Liver (tissue), 10 donors: ENCODE measurements at places on chromosomes 3 and 15. TPM values are rescaled to one million over a fixed set of nuclear protein-coding genes. Genes with fewer than 3 reads are reported as not detected.
A peak's percentile ranks its signal among the peaks of the same experiment; 100 is the strongest.

The CMC1 gene
- 4.2 TPM for total RNA-seq

DNA sequence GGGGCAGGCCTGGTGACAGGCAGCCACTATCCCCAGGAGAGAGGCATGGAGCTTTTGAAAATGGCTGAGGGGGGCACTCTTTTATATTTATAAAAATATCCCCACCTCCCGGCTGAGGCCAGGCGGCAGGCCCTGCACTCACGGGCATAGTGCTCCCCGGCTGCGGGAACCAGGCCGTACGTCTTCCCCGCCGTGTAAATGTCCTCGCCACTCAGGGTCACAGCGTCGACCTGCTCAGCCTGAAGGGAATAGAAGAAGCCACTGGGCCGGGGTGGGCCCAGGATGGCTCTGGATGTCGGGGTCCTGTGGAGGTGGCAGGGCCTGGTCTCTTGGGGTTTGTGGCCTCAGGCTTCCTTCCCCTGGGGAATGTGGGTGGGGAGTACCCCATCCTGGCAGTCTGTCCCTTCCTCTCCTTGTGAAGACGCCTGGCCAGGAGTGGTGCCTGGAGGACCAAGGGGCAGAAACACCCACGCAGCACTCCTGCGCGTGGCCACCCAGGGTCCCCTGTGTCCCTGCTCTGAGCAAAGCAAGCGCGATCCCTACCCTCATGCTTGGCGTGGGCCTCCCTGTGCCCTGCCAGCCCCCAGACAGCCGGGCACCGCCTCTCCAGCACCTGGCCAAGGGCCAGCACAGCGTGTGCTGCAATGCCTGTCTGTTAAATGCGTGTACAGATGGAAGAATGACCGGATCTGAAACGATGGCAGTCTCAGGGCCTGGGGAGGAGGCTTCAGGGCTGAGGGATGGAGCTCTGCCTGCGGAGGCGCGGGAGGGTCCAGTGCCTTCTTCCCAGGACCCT is 18.9 kb downstream of the MELTF start:
- no peak overlapping the region for H3K27ac ChIP-seq
- H3K4me3 ChIP-seq = no peak overlapping the region
- no peaks in the 10 kb centered on the region for H3K4me1 ChIP-seq
- no peaks in the 10 kb centered on the region for H3K36me3 ChIP-seq
- DNase-seq = no peak

DNA sequence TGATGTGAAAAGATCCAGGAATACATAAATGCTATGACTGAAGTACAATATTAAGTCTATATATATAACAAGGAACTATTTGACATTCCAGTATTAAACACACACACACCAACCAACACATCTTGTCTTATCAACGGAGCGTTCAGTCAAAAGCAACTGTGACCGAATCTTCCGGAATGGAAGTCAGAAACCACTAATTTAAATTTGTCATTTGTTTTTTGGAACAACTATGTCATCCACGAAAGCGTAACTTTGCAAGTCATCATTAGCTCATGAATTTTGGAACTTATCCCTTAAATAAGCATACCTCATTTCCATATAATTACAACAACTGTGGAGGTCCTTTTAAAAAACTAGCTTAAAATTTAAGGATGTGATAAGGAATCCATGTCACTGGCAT is 5.0 kb downstream of the ZNF385D start:
- H3K27me3 ChIP-seq = peaks cover 3% of the 10 kb centered on the region
- no peak for DNase-seq
- no peaks in the 10 kb centered on the region for H3K36me3 ChIP-seq
- H3K4me3 ChIP-seq = no peak overlapping the region

DNA sequence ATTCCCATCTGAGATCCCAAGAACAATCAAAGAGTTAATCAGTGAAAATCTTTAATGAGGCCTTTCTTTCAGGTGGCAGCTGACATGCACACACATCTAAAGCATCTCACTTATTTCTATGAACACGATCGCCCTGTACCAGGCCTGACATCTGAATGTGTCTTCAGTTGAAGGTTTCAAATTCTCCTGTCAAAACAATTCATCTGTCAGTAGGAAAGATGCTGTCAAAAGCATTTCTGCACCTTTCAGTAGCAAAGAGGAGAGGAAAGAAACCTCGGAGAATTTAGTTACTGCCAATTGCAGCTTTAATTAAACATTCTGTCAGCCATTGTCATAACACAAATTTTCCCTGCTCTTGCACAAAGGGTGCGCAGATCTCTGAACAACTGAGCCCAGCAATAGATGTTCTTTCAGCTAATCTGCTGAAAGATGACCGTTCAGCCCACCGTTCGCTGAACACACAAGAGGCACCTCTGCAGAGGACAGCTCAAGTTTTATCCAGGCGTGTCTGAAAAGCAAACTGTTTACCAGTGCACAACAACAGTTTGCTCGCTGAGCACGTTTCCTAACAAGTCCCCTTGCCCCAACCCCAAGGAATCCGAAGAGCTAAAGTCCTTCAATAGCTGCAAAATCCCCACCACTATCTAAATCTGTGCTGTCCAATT is 34.1 kb downstream of the LRIG1 start:
- H3K27ac ChIP-seq = no peak overlapping the region
- H3K27me3 ChIP-seq = no peaks in the 10 kb centered on the region
- H3K4me1 ChIP-seq = peaks cover 4% of the 10 kb centered on the region
- no peak for DNase-seq

The ERC2 gene
- 0.14 TPM for total RNA-seq

DNA sequence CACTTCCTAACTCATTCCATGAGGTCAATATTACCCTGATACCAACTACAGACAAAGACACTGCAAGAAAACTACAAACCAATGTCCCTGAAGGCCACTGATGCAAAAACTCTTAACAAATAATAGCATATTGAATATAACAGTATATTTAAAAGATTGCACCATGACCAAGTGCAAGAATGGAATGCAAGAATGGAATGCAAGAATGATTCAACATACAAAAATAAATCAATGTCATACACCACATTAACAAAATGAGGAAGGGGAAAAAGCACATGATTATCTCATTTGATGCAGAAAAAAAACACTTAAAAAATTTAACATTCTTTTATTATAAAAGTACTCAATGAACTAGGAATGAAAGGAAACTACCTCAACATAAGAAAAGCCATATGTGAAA is 463.1 kb upstream of the NECTIN3 start:
- no peaks in the 10 kb centered on the region for H3K27me3 ChIP-seq
- H3K4me1 ChIP-seq = peaks cover 4% of the 10 kb centered on the region
- H3K36me3 ChIP-seq = no peaks in the 10 kb centered on the region
- no peak overlapping the region for H3K27ac ChIP-seq
- no peak for DNase-seq

DNA sequence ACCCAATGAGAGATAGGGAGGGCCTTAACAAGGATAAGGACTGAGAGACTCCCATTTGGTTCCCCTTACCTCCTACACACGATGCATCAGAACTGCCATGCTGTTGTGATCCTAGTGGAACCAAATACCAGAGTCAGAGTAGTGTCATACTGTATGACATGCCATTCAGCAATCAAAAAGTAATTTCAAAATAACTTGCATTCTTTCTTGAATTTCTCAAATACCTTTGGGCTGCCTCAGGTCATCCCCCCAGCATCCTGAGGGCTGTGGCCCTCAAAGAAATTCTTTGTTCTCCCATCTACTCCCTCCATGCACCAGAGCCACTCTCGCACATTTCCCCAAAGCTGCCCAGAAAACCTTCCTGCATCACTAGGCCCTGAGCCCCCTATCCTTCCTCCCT is 68.9 kb upstream of the PPP2R3A start:
- H3K4me1 ChIP-seq = no peaks in the 10 kb centered on the region
- no peaks in the 10 kb centered on the region for H3K36me3 ChIP-seq
- no peaks in the 10 kb centered on the region for H3K27me3 ChIP-seq
- H3K27ac ChIP-seq = no peak overlapping the region

GRCh38 chr3:107604057-107604822 is 81.5 kb downstream of the BBX start:
- H3K4me3 ChIP-seq = no peak overlapping the region
- no peaks in the 10 kb centered on the region for H3K4me1 ChIP-seq
- no peaks in the 10 kb centered on the region for H3K27me3 ChIP-seq
- no peak for DNase-seq
- no peak overlapping the region for H3K27ac ChIP-seq

The SV2B gene
- total RNA-seq = 0.08 TPM

The TRIM42 gene
- total RNA-seq = not detected

- H3K4me3 ChIP-seq = peak within 1 kb of the TSS; percentile 82
- no peak within 1 kb of the TSS for H3K27ac ChIP-seq
- peak; percentile 50 for DNase-seq
- no peaks in the 10 kb centered on the region for H3K36me3 ChIP-seq
- H3K4me1 ChIP-seq = peaks cover 12% of the 10 kb centered on the region
Observed at GRCh38 chr3:72887705-72888545, at the start of gene GXYLT2. Gene GXYLT2 (plus strand): TSS chr3:72888046. CDS start chr3:72888234, 188 bp downstream.

GRCh38 chr3:73074781-73075180 is 13.3 kb downstream of the EBLN2 start:
- no peaks in the 10 kb centered on the region for H3K4me1 ChIP-seq
- no peak overlapping the region for H3K4me3 ChIP-seq
- H3K27ac ChIP-seq = no peak overlapping the region
- DNase-seq = no peak

The GPR149 gene
- not detected for total RNA-seq

- H3K4me1 ChIP-seq = peaks cover 11% of the 10 kb centered on the region
- H3K27me3 ChIP-seq = no peaks in the 10 kb centered on the region
- DNase-seq = no peak
- H3K36me3 ChIP-seq = peaks cover 5% of the 10 kb centered on the region
- peak overlapping the region; percentile 64 for H3K27ac ChIP-seq
- no peak overlapping the region for H3K4me3 ChIP-seq
Observed at GRCh38 chr3:149575213-149575960, 82.4 kb downstream of the WWTR1 start.

- H3K27ac ChIP-seq = no peak overlapping the region
- no peaks in the 10 kb centered on the region for H3K36me3 ChIP-seq
- DNase-seq = no peak
- H3K4me1 ChIP-seq = no peaks in the 10 kb centered on the region
Observed at GRCh38 chr3:144879701-144880100, 908.1 kb downstream of the DIPK2A start.

GRCh38 chr3:152843955-152844354 is 9.0 kb downstream of the P2RY1 start:
- DNase-seq = no peak
- H3K4me1 ChIP-seq = no peaks in the 10 kb centered on the region
- H3K27me3 ChIP-seq = no peaks in the 10 kb centered on the region
- H3K4me3 ChIP-seq = no peak overlapping the region
- no peak overlapping the region for H3K27ac ChIP-seq

DNA sequence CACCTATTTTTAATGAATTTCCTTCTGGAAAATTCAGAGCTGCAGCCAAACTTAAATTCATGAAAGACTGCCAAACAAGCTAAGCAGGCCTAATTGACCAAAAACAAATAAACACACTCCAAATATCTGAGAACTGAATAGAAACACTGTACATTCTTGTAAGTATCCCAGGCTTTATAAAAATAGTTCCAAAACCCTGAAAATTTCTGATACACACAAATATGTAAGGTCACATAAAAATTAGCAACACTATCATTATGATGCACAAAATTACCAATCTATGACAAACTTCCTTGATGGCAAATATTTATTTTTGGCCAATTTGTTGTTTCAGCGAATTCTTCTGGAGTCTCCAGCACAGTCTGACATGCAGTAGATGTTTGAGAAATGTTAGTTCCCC is 117.9 kb upstream of the UBE2E2 start:
- H3K4me1 ChIP-seq = no peaks in the 10 kb centered on the region
- H3K27me3 ChIP-seq = no peaks in the 10 kb centered on the region

The ITGB5 gene
- 43.0 TPM for total RNA-seq

The CEP70 gene
- total RNA-seq = 8.0 TPM

DNA sequence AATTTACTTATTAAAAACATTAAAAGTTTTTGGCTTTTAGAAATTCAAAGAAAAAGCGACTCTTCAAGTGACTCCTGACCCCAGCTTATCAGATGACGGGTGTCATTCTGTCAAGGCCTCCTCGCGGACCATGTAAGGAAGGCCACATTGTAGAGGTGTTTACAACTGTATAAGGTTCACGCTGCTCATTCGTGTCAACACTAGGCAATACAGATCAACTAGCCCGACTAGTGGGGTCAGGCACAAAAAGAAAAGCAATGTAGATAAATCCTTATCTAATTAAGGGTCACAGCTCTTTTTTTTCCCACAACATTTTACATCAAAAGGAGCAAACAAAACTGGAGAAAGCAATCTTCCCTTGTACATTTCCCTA is 207.5 kb upstream of the NR2F2 start:
- no peak overlapping the region for H3K27ac ChIP-seq
- H3K27me3 ChIP-seq = no peaks in the 10 kb centered on the region
- no peak overlapping the region for H3K4me3 ChIP-seq
- no peak for DNase-seq
- no peaks in the 10 kb centered on the region for H3K4me1 ChIP-seq

GRCh38 chr15:67176195-67176971 is 78.1 kb downstream of the AAGAB start:
- H3K27ac ChIP-seq = no peak overlapping the region
- peaks cover 26% of the 10 kb centered on the region for H3K36me3 ChIP-seq
- no peaks in the 10 kb centered on the region for H3K27me3 ChIP-seq

- H3K27ac ChIP-seq = no peak overlapping the region
- H3K4me3 ChIP-seq = no peak overlapping the region
- DNase-seq = no peak
- H3K36me3 ChIP-seq = no peaks in the 10 kb centered on the region
Observed at GRCh38 chr15:67145710-67146109, 80.3 kb downstream of the SMAD3 start.

The ZPLD1 gene
- 0.08 TPM for total RNA-seq

DNA sequence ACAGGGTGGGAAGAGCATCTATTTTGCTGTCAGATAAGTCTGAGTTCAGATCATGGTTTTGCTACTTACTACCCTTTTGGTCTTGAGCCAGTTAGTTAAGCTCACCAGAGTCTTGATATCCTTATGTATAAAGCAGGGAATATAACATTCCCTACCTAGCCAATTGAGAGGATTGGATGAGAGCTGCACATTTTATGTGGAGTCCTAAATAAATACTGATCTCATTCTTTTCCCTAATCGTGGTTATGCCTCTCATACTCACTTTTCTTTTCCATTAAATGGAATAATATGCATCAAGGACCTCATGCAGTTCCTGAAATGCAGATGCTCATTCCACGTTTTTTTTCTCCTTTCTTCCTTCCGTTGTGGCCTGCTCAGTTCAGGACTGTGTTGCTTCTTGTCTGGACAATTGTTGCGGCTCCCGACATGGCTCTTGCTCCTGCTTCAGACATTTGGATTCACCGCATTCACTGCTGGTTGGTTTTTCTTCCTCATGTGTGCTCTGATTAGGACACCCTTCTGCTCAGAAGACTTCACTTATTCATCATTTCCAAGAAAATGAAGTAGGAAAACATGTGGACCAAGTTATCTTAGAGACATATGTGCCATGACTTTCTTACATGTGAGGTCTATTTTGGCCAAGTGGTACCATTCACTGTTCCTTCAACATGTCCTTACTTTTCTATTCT is 90.2 kb downstream of the NFKBIZ start:
- no peaks in the 10 kb centered on the region for H3K27me3 ChIP-seq
- no peak overlapping the region for H3K27ac ChIP-seq
- no peak overlapping the region for H3K4me3 ChIP-seq
- no peaks in the 10 kb centered on the region for H3K36me3 ChIP-seq
- DNase-seq = no peak
- H3K4me1 ChIP-seq = no peaks in the 10 kb centered on the region

GRCh38 chr15:40219801-40220200 is 19.1 kb upstream of the PAK6 start:
- no peaks in the 10 kb centered on the region for H3K36me3 ChIP-seq
- no peaks in the 10 kb centered on the region for H3K4me1 ChIP-seq
- H3K27me3 ChIP-seq = no peaks in the 10 kb centered on the region
- DNase-seq = no peak
- no peak overlapping the region for H3K4me3 ChIP-seq
- H3K27ac ChIP-seq = no peak overlapping the region

The TTC21A gene
- total RNA-seq = 0.28 TPM
